ENCODE measurements at places on chromosomes 5 and 9.

DNA sequence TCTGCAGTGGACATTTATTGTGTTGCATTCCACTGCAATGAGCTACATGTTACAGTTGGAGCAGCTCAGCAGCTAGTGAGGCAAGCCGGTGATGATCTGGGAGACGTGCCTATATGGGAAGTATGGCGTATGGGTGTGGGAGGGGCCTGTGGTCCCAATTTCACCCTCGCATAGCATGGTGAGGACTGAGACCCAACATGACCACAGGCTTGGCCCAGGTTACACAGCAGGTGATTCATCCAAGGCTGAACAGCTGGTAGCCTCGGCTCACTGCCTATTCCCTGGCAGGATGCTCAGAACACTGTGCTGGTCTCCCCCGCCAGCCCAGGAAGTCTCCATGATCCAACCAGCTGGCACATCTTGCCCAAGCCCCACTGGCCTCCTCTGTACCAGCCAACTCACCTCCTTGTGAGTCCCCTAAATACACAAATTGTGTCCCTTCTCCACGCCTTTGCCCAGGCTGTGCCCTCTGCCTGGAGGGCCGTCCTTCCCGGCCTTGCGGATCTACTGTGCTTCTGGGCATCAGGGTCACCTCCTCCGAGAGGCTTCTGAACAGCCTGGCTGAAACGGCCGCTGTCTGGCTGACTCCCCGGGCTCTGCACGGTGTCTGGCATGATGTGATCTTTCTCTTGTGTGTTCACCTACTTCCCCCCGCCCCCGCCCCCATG is 81.4 kb downstream of the NSUN2 start:
- DNase-seq, result no peak

DNA sequence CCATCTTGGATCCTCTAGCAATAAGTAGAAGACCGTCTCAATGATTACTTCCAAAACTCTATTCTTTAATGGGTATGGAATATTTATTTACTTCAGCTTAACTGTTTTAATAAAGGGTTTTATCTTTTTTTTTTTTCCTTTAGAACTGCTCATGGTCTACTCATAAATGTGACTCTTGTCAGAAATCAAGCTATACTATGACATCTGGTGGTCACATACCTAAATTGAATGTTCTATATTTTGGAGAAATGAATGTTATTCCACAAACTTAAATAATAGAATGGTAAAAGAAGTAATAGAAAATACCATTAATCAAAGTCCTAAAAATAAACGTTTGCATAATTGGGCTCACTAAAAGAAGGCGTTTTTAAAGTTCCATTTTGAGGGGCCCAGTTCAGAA is 131.2 kb upstream of the PLCXD3 start:
- no peak for DNase-seq

DNA sequence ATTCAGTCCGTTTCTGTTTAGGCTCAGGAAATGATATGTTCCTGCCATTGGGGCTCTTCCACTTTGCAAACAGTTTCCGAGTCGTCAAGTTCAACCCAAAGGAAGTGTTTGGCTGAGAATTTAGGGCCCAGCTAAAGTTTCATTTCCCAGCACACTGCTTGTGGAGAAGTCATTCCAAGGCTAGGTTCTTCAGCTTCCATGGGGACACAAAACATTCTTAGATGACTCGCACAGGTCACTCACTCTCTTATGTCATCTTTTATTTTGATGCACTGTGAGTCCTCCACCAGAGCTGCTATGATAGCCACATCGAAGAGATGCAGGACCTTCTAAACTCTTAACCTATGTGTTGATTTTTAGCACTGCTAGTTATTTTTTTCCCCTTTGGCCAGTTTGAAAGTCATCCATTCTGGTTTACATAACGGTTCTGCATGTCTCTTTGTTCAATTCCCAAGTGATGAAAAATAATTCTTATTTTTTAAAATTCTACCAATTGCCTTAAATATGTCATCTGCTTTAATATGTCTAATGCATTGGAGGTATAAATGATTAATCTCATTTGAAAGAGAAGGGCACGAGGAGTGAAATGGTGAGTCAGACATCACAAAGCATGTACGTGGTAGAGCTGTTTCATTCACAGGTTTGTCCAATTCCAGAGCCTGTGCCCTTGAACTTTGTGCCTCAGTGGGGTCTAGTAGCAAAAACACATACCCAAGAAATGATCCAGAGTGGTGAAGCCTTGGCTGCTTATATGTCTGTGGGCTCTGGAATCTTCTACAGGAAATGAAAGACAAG is 84.3 kb downstream of the ZNF462 start:
- no peak for DNase-seq

DNA sequence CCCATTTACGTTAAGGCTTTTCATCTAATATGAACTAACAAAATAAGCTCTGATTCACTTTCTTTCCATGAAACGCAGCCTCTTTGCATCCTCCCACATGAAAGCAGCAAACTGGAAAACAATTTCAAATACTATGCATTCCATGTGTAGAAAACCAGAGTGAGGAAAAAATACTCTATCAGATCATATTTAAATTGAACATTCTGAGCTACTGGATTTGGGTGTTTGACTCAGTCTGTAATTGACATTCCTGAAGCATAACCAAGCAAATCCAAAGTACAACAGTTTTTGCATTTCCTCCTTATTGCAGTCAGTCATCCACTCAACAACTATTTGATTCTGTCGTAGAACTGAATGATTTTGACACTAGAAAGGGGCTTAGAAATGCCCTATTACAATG is 399.1 kb upstream of the NMUR2 start:
- DNase-seq, result no peak

GRCh38 chr5:33261305-33261704 is 179.5 kb upstream of the TARS1 start:
- no peak for DNase-seq

GRCh38 chr9:103867886-103868285 is 226.2 kb upstream of the SMC2 start:
- no peak for DNase-seq

GRCh38 chr9:133396952-133397351 is 20.8 kb downstream of the STKLD1 start:
- no peak for DNase-seq

DNA sequence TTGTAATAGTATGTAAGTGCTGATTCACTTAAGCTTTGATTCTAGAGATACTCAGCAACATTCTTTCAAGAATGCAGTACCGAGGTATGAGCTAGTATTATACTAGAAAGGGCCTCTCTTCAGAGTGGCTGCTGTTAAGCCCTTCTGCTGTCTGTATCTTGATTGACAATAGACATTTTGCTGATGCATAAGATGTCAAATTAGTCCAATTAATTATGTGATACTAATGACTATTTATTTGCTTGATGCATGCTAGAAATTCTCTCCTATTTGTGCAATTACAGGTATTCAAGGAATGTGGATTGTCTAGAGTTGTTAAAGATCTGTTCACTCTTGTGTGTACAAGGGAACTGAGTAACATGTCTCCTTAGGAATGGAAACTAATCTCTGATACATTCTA is 92.3 kb upstream of the PTGER4 start:
- no peak for DNase-seq

GRCh38 chr9:129851821-129852220 is 16.6 kb downstream of the USP20 start:
- DNase-seq, result no peak

GRCh38 chr5:170104710-170105109 is 987 bp upstream of the FOXI1 start:
- DNase-seq, result no peak

DNA sequence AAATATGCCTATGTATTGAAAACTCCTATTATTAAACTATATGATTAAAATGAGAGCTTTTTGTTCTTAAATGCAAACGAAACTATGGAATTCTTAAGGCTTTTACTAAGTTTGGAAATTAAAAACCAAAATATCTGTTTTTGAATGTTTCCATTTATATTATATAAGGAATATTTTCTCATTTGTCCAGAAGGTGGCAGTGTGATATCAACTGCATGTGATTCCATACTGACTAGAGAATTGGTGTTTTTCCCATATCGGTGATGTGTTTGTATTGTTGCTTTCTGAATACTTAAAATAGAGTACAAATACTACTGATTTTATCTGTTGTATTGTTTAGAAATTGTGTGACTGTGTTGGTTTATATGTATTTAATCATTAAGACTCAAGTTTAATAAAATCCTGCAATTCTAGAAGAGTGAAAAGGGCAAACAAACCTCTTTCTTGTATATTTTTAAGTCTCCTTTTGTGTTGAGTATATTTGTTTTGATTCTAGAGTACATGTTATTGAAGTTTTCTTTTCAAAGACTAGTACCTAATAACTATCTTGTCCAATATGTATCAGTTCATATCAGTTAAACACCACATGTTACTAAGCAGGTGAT is 320.8 kb downstream of the CCDC171 start:
- no peak for DNase-seq

DNA sequence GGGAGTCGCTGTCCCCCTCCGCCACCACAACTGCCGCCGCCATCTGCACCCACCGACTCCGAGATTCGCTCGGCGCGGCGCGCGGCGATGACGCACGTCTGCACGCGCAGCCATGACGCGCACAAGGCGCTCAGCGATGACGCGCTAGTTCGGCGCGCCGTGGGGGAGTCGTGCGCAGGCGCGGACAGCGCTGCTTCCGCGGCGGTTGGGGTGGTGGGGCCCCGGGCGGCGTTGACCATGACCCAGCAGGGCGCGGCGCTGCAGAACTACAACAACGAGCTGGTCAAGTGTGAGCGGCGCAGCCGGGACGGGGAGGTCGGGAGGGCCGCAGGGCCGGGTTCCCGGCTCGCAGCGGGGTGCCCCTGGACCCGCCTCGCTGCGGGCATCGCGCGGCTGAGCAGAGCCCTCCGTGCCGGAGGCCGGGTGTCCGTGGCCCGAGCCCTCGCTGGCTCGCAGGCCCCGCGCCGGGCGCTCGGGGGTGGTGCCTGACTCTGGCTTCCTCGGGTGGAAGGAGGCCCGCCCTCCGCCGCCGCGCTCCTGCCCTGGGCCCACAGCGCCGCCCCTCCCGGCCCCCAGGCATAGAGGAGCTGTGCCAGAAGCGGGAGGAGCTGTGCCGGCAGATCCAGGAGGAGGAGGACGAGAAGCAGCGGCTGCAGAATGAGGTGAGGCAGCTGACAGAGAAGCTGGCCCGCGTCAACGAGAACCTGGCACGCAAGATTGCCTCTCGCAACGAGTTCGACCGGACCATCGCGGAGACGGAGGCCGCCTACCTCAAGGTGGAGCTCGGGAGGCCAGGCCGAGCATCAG is at the start of the genes ANAPC2 and SSNA1:
Gene ANAPC2, minus strand, starts transcription at position 71 of the 807 bp plus-strand sequence. Its CDS starts 28 bp downstream, at position 43.
Gene SSNA1, plus strand, starts transcription at position 187 of the 807 bp plus-strand sequence. Its CDS starts 51 bp downstream, at position 238.
- DNase-seq, result peak; percentile 91

GRCh38 chr9:19213823-19214222 is 16.7 kb upstream of the DENND4C start:
- DNase-seq, result no peak

DNA sequence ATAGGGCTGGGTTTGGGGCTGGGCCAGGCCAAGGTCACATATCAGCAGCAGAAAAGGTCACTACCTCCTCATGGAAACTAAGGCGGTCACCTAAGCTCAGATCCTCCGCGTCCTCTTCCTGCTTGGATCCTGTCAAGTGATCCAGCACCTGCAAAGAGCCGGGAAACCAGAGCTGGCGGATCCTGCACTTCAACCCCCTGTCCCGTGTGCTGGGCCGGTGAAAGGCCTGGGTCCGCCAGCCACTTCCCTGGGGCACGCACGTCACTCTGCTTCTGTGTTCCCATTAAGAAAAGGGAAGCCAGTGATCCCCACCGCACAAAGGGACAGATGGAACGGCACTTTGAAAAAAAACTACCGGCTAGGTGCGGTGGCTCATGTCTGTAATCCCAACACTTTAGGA is 61.3 kb upstream of the STXBP1 start:
- DNase-seq, result no peak
